Astrocyte of the cerebellum (primary cell): ENCODE measurements at places on chromosomes 5 and 9.

GRCh38 chr5:154788212-154788611, 33.0 kb downstream of the LARP1 start:
- no peak for DNase-seq

DNA sequence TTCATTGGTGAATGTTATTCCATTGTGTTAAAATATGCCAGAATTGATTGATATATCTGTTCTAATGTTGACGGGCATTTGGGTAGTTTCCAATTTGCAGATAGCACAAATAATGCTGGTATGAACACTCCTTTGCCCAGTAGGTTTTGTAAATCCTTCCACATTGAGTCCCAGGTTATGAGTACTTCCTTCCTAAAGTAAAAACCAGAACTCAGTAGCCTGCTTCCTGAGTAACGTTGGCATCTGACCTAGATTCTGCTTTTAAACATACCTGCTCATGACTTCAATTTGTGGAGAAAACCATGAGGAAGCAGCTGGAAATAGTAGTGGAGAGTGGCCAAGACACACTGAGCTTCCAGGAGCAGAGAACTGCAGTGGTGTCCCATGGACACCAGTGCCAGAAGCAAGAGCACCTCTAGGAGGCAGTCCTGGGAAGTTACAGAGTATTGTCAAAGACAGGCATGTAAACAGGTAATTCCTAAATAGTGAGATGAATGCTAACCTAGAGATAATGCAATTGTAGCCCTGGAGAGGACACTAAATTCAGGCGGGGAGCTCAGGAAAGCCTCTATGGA, 24.3 kb upstream of the RASGRF2 start:
- DNase-seq = no peak

GRCh38 chr9:35453786-35454185, 36.1 kb upstream of the RUSC2 start:
- DNase-seq = no peak

DNA sequence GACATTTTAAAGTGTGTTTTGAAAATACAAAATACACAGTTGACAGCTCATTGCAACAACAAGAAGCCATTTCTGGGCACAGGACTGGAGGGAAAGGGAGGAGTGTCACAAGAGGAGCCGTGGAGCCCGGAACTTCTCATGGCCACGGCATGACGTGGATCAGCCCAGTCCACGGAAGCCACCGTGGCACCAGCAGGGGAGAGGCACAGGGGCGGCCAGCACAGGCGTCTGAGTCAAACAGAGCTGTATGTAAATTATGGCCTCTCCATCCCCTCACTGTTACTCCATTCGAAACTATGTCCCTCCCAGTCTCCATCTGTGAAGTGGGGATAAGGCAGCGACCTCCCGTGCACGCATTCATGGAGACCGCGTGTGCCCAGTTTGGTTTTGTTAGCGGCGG, 165.6 kb upstream of the IRX2 start:
- DNase-seq = no peak

DNA sequence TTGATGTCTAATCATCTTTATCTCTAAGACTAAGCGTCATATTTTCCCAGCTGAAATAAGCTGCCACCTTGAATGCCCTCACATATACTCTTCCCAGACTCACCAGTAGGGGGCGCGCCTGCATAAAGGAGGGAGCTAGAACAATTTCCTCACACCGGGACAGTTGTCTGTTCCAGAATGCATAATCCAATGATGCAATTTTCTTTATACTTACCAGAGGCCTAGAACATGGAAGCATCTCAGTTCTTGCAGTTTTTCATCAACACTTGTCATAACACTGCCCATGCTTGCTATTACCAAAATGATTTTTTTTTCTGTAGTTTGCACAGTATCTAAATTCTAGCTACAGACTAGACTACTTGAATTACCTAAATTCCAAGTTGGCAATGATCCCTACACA, 203.9 kb downstream of the FRMD3 start:
- DNase-seq = peak; percentile 80

DNA sequence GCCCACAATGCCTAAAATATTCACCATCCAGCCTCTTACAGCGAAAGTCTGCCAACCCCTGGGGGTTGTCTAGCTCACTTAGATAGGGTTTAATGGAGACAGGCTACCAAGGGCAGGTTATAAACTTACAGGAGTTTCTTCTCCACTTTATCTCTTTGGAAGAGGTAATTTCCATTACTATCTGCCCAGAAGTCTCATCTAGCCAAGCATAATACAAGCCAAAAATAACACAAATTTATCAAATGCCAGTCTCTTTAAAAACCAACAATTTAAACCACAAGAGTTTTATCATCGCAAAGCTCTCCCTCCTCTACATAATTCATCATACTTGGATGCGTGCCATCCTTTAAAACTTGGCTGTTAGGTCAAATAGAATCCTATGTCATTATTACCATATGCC, 6.2 kb downstream of the RBM22 start:
- DNase-seq = no peak

GRCh38 chr9:21801683-21802417, 586 bp upstream of the MTAP start:
- peak; percentile 68 for DNase-seq

DNA sequence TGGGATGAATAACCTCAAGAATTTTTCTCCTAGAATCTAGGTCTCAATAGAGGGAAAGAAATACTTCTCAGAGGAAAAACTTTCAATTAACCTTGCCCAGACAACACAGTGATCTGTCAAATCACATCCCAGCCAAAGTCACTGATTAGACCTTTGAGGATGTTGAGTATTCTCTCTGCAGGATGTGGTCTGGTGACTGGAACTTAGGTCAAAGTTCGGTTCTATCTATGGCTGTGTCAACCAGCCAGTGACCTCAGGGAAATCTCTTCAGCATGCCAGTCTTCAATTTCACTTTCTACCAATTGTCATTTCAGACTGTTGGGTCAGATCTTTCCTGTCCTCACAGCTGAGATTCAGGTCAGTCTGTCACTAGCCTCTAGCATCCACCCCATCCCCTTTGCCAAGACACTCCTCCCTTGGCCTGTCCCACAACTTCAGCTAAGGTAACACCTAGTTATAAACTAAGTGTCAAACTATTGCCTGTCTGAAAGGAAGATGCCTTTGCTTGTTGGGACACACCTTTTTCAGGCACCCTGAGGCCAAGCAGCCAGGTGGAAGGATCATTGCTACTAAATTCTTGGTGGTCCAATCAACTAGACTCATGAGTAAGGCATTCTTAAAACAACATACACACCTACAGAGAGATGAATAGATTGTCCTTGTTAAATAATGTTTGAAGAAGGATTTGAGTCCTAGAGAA, 156.3 kb upstream of the FST start:
- no peak for DNase-seq

GRCh38 chr5:179187229-179187678, 127.1 kb downstream of the ZNF354C start:
- DNase-seq = no peak

GRCh38 chr5:124315741-124316415, 430.6 kb downstream of the ZNF608 start:
- DNase-seq = peak; percentile 11

GRCh38 chr5:96434201-96434645, 1.2 kb upstream of the PCSK1 start:
- DNase-seq = peak; percentile 72

DNA sequence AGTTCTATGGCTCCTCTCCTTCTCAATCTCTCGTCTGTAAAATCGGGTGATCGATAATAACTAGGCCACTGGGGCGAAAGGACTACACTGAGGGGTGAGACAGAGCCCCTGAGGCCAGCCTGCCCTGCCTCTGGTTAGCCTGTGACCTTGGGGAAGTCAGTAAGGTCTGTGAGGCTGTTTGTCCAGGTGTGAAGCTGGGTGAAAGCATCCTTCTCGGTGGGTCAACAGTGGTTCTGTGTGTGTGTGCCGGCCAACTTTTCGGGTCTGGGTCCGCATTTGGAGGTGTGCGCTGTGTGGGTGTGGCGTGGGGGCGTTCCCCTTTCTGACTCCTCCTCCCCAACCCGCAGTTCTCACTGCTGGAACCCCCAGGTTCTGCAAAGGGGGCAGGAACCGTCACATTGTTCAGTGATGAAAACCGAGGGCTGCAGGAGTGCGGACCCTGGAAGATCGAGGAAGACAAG, 5.0 kb upstream of the RNF44 start:
- no peak for DNase-seq

DNA sequence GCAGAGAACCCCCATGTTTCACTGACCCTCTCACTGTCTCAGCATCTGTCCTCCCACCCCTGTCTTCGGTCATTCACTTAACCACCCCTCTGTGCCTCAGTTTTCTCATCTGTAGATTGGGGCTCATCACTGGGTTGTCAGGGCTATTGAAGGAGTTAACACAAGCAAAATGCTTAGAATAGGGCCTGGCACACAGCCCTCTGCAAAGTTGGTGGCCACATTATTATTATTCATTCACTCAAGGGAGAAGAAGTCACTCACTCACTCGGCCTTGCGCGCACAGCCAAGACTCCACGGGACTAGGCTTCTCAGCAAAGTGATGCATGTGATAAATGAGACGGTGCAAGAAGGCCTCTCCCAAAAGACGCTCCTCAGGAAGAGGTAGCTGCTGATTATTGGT, 8.0 kb downstream of the PDGFRB start:
- no peak for DNase-seq

DNA sequence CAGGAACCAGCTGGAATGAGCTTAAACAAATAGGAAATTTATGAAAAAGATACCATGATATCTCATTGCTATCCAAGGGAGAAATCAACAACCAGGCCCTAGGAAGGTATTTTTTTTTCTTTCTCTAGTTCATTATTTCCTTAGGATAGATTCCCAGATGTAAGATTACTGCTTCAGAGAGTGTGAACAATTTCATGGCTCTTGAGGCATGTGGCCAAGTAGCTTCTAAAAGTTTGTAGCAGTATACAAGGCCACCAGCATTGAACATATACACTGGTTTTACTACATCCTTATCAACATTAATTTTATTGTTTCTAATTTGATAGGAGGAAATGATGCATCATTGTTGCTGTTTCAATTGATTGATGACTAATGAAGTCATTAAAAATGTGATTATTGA, 201.2 kb downstream of the SREK1 start:
- DNase-seq = no peak

DNA sequence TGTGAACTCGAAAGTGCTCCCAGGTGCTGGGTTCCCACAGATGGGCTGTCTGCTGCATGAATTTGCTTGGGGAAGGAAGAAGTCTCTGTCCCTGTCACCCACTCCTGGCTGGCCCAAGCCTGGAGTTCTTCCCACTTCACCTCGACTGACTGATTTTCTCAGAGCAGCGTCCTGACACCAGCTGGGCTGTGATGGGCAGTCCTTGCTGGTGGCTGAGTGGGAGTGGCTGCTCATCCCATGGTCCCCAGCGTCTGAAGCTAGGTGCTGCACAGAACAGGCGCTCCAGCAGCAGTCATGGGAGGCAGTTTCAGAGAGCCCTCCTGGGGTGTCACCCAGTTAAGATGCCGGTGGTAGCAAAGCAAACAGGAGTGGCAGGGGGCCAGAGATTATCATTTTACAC, 10.1 kb upstream of the NEURL1B start:
- DNase-seq = no peak

DNA sequence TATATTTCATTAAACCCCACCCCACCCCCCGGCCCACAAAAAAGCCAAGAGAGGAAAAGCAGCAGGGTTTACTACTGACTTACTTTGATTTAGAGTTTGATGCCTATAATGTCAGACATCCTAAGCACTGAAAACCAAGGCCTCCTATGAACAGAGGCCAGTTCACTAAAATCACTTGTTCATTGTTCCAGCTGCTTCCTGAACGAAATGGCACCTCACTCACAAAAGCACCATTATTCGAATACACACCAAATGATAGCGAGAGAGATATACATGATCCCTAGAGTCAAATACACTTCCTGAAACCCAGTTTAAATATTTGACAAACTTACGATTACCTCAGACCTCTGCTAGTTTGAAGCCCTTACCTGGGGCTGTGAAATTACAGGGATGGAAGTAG, 66.6 kb downstream of the LPAR1 start:
- DNase-seq = no peak

GRCh38 chr5:65823204-65823603, 101.2 kb downstream of the NLN start:
- no peak for DNase-seq

- no peak for DNase-seq
Measured at GRCh38 chr5:142758062-142758795, 11.9 kb upstream of the ARHGAP26 start.

DNA sequence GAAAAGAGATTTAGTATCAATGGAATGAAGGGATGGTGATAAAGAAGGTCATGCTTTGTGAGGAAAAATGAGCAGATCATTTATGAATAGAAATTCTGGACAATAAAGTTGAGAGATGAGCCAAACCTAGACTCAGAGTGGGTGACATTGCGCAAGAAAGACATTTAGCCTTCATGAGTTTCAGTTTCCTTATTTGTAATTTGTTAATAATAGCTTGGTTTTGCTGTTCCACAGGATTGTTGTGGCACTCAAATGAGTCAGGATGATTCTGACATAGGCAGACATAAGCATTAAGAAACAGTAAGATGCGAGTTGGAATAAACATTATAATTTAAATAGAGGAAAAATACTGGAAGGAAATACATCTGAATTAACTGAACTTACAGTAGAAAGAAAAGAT, 34.8 kb downstream of the ITGA2 start:
- DNase-seq = no peak

GRCh38 chr5:110333384-110333783, 393.1 kb downstream of the TMEM232 start:
- no peak for DNase-seq

DNA sequence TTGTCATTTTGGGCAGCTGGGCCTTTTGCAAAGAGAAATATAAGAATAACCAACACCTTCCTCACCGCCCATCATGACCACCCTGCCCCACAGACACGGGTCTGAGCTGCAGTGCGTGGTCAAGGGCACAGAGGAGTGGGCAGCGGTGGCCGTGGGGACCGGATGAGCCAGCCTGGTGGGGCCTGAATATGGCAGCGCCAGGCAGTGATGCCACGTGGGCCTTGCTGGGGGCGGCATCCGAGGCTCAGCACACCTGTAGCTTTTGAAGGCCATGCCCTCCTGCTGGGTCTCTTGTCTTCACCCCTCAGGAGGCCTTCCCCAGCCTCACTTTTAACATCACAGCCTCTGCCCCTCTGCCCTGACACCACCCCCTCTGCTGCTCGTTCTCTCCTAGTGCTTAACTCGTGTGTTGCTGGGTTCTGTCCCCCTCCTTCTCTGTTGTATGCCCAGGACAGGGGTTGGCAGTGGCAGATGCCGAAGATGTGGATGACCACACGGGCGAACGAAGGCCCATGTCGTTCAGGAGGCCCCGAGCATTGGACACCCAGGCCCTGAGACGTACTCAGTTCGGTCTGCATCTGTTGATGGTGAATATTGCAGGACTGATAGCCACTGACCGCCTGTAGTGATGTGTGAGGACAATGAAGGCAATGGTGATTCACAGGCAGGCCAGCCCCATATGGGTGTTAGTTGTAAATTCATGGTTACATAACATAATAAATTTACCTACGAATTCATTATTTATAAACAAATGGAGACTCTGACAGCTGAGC, 46.0 kb downstream of the AHRR start:
- DNase-seq = no peak

GRCh38 chr5:119287547-119288111, 68.2 kb upstream of the TNFAIP8 start:
- DNase-seq = no peak

DNA sequence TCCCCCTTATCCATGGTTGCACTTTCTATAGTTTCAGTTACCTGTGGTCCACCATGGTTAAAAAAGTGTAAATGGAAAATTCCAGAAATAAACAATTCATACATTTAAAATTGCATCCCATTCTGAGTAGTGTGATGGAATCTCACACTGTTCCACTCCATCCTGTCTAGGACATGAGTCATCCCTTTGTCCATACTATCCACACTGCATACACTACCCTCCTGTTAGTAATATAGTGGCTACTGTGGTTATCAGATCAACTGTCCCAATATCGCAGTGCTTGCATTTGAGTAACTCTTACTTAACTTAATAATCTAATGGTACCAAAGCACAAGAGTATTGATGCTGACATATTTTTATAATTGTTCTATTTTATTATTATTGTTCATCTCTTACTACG, 100.7 kb downstream of the RAB3C start:
- no peak for DNase-seq
